IMR-90 (cell line): ENCODE measurements at places on chromosomes 2 and 18. TPM values are rescaled to one million over a fixed set of nuclear protein-coding genes. Genes with fewer than 3 reads are reported as not detected.

DNA sequence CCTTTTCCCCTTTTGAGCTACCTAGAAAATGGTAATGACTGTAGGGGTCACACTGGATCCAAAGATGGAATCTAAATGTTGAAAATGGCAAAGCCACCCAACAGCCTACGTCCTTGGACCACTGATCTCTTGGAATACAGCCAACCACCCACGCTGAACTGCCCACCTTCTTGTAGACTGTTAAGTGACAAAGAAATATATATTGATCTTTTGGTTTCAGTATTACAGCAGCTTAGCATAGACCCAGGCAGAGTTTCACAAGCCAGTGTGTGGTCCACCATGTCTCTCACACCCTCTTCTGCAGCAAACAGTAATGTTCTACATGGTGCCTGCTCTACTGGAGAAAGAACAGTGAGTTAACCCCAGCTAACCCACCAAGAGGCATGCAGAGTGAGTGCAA lies 20.2 kb downstream of the CACNB4 start:
- H3K27ac ChIP-seq, result no peak overlapping the region
- no peaks in the 10 kb centered on the region for H3K36me3 ChIP-seq
- DNase-seq, result no peak
- no peak overlapping the region for H3K4me3 ChIP-seq

IAH1 gene
- polyA plus RNA-seq, result 74.3 and 84.5 TPM in 2 replicates

DNA sequence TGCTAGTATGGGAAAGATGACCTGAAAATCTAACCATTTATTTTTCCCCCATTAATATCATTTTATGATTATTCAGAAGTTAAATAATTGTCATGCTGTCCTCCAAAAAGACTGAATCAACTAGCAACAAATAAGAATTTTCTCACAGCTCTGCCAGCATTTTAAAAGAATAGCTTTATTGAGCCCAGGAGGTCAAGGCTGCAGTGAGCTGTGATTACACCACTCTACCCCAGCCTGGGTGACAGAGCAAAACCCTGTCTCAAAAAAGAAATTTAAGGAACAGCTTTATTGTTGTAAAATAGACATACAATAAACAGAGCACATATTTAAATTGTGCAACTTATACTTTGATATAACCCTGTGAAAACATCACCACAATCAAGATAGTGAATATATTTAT lies 24.8 kb upstream of the IL1A start:
- peaks cover 14% of the 10 kb centered on the region for H3K4me1 ChIP-seq
- H3K36me3 ChIP-seq, result no peaks in the 10 kb centered on the region
- DNase-seq, result no peak
- H3K27me3 ChIP-seq, result no peaks in the 10 kb centered on the region

ANO7 gene
- 3.4 and 3.8 TPM in 2 replicates for polyA plus RNA-seq

DNA sequence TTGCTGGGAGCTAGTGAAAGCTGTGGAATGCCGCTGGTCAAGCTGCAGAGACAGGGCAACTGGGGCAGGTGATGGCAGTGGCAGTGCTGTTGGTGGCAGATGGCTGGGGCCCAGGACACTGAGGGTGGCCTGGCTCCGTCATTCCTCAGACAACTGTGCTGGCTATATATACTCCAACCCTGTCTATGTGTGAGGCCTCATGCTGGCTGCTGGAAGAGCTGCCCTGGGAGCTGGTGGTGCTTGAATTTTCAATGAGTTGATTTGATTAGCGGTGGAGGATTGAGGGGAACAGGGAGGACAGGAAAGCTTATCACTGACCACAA lies 66.5 kb upstream of the TMEM200C start:
- no peak for DNase-seq
- peaks cover 5% of the 10 kb centered on the region; the same call in 1 of the 2 replicates for H3K27me3 ChIP-seq
- no peak overlapping the region for H3K4me3 ChIP-seq

DNA sequence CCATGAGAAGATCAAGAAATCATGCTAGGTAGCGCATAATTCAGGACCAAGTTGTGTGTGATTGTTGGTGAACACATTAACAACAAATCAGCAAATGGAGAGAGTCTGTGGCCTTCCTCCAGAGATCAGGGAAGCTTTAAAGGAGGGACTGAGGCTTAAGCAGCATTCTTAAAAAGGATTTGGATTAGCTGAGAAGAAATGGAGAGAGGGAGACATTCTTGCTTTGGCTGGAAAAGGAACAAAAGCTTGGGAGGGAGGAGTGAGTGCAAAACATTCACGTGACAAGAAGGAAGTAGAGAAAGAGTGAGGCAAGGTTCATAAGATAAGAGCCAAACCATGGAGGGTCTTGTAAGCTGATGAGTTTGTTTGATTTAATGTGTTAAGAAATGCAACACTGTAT lies 75.6 kb downstream of the SRD5A2 start:
- no peak overlapping the region for H3K4me3 ChIP-seq
- H3K27ac ChIP-seq, result no peak overlapping the region
- H3K36me3 ChIP-seq, result no peaks in the 10 kb centered on the region
- no peaks in the 10 kb centered on the region for H3K4me1 ChIP-seq
- DNase-seq, result no peak

DNA sequence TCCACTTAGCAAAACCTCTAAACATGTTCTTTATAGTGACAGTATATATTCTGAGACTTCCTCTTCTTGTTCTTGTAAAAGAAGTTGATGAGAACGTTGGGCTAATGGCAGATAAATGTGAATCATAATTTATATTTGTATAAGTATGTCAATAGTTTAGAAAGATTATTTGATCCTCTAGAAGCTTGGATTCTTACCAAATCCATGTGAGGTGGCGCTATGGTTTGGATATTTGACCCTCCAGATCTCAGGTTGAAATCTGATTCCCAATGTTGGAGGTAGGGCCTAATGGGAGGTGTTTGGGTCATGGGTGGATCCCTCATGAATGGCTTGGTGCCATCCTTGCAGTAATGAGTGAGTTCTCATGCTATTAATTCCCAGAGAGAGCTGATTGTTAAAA lies 29.8 kb upstream of the SCN1A start:
- no peak overlapping the region for H3K4me3 ChIP-seq
- no peaks in the 10 kb centered on the region for H3K27me3 ChIP-seq
- H3K27ac ChIP-seq, result no peak overlapping the region

ANKAR gene
- polyA plus RNA-seq, result 0.96 and 1.1 TPM in 2 replicates

GRCh38 chr2:133193544-133194361 lies 374.5 kb downstream of the NCKAP5 start:
- H3K36me3 ChIP-seq, result no peaks in the 10 kb centered on the region
- no peak overlapping the region for H3K4me3 ChIP-seq
- no peaks in the 10 kb centered on the region for H3K27me3 ChIP-seq
- peaks cover 12% of the 10 kb centered on the region for H3K4me1 ChIP-seq
- peak; percentile 41 for DNase-seq

GRHL1 gene
- 0.21 and 0.26 TPM in 2 replicates for polyA plus RNA-seq

LCT gene
- polyA plus RNA-seq, result not detected in 2 replicates

OLA1 gene
- polyA plus RNA-seq, result 56.2 and 71.2 TPM in 2 replicates

- H3K4me3 ChIP-seq, result no peak overlapping the region
- no peaks in the 10 kb centered on the region for H3K27me3 ChIP-seq
- H3K4me1 ChIP-seq, result no peaks in the 10 kb centered on the region
- H3K36me3 ChIP-seq, result no peaks in the 10 kb centered on the region
- no peak for DNase-seq
Measured at GRCh38 chr18:12930908-12931307, 16.9 kb upstream of the SEH1L start.

TCF23 gene
- polyA plus RNA-seq, result not detected in 2 replicates
